ENCODE measurements at places on chromosomes 5 and 9.

DNA sequence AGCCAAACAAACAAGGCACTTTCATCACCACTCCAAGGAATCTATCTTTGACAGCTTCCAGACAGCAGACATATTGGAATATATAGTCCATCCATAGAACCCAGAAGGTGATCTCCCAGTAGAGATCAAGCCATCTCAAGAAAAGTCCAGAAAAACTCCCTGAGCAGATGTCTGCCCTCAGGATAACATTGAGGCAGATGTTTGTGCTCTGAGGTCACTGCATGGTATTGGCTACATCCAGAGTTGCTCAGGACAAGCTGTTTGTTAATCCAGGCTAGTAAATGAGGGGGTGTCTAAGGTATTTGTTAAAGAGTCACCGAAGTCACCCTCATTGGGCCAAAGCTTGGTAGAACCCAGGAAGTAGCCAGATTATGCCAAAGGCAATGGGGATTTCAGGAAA lies 556.3 kb upstream of the KLF4 start:
- no peak for DNase-seq

DNA sequence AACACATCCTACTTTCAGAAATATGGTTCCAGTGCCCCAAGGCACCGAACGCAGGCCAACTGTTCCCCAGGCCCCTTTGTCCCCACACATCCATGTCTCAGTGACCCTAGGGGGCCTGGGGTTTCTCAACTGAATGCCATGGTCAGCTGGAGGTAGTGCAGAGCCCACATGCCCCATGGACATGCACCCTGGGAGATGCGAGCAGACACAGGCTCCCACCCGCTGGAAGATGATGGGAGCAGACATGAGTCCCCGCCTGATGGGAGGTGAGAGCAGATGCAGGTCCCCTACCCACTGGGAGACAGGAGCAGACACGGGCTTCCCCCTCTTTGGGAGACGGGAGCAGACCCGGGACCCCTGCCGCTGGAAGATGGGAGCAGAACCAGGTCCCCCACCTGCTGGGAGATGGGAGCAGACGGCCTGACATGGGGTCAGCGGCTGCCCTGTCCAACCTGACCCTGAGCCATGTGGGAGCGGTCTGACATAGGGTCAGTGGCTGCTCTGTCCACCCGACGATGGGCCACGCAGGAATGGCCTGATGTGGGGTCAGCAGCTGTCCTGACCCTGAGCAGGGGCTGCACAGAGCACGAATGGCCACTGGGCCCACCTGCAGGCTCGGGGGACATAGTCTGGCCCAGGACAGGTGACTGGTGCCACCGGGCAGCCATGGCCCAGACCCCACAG lies 18.4 kb downstream of the ZDHHC11B start:
- no peak for DNase-seq

GRCh38 chr5:14415024-14415697 lies 166.4 kb upstream of the OTULINL start:
- DNase-seq: no peak

DNA sequence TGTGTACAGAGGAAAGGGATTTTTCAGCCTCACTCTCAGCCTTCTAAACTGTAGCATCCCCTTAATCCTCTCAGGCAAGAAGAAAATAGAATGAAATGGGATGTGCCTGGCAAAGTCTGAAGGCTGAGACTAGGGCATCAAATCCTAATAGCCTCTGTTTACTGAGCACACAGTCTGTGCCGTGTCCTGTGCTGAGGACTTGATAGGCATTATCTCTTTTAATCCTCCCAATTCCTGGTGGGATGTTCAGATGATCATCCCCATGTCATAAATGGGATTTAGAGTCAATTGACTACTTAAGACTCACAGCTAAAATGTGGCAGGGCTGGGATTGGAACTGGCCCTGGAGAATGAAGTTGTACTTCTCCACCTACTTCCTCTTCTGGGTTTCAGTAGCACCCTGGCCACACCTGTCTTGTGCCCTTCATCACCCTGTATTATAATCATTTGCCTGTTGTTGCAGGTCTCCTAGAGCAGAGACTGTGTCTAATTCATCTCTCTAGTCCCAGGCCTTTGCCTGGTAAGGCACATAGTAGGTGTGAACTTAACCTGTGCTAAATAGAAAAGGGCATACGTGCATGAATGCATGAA lies 81.0 kb downstream of the WWC1 start:
- DNase-seq: no peak

GRCh38 chr5:15290953-15291352 lies 209.0 kb upstream of the FBXL7 start:
- DNase-seq: no peak

DNA sequence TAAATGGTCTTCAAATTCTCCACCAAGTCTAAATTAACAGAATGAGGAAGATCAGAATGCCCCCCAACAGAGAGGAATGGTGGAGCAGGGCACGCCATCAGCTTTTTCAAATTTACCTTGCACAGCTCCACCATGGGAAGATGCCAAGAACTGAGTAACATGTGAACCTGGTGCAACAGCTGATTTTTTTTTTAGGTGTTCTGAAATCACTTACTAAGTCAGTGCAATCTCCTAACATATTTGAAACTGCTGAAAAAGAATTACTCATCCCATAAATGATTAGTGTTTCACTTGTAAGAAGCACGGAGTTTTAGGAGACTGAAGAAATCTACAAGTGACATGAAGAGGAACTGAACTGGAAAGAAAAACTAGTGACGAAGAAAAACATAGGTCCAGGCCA lies 5.1 kb downstream of the TMEM245 start:
- no peak for DNase-seq

DNA sequence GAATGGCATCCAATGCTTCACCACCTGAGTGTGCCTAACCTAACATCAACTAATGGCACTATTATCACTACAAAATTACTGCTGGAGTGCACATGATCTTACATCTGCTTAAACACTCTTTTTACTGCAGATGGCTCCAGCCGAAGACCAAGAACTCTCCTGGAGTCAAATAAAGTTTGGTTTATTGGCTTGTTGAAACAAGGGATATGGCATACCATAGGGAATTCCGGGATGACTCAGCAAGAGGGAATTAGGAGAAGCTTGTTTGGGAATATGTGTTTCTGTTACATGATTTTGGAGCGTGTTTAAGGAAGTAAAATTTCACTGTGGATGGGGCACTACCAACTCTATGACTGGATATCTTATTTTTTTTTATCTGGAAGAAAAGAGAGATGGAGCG lies 872.6 kb downstream of the DTWD2 start:
- no peak for DNase-seq

GRCh38 chr9:135090547-135090946 lies 3.1 kb downstream of the OLFM1 start:
- DNase-seq: no peak

DNA sequence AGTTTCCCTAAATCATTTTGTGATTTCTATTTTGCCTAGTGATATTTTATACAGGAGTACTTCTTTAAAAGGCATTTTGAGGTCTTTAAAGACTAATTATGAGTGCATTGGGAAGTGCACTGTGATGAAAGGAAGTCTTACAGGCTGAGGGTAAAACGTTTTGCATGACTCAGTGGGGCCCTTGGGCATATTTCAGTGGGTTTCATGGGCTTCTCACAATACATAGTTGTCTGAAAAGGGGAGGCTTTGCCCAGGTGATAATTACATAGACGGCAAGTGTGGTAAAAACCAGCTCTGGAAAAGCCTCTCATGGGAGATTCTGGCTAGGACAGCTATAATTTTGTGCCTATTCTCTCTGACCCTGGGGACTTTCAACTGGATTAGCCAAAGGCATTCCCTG lies 387.2 kb downstream of the ARHGEF28 start:
- DNase-seq: peak; percentile 8

GRCh38 chr5:139851558-139851957 lies 56.0 kb downstream of the PSD2 start:
- DNase-seq: no peak

- no peak for DNase-seq
These were observed 703 bp downstream of the ISCA1 start for GRCh38 chr9:86281593-86282076.

- DNase-seq: no peak
These were observed 23.1 kb upstream of the TRPM3 start for GRCh38 chr9:71144495-71144894.

GRCh38 chr9:95816716-95817115 lies 58.8 kb upstream of the ERCC6L2 start:
- DNase-seq: no peak

All from NCI-H2227 treated with DMSO at 0.1 percent for 48 hours (cell line).